ENCODE measurements at places on chromosomes 6 and 20.

DNA sequence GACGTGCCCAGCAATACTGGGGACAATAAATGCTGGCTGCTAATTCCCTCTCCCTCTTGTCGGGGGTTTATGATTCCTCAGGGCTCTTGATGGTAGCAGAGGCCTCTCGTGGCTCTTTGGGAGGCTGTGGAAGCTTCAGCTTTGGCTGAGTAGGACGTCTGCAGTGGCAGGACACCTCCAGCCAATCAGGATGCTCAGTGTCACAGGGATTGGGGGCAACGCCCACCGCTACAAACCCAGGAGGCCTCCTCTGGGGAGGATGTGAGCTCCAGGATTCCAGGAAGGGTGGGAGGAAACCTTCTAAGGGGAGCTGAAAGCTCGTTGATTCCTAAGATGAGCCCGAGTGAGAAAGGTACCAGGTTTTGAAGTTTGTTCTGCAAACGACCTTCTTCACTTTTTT, 19.4 kb downstream of the RSPO4 start:
- DNase-seq: no peak

GRCh38 chr6:70282312-70282918, 20.5 kb downstream of the COL9A1 start:
- DNase-seq: no peak

- no peak for DNase-seq
These were observed 505.3 kb downstream of the MMUT start for GRCh38 chr6:48957781-48958180.

- DNase-seq: no peak
These were observed 1467.0 kb upstream of the DEFB115 start for GRCh38 chr20:29790510-29790909.

GRCh38 chr6:25330796-25331685, 51.9 kb downstream of the CARMIL1 start:
- DNase-seq: no peak

DNA sequence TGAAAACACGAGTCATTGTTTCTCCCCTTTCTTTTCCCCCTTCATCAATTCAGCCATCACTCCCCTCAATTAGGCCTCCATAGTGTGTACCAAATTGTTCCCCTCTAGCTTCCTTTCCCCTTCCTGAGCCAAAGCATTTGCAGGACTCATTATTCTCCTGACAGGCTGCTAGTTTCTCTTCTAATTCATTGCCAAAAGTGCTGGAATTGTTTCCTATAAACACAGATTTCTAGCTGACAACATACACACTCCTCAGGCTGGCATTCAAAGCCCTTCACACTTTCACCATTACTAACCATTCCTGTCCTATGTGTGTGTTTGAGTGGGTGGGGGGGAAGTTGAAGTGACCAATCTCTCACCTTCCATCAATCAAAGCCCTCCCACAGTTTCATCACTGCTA, 444.2 kb upstream of the OPRM1 start:
- no peak for DNase-seq

DNA sequence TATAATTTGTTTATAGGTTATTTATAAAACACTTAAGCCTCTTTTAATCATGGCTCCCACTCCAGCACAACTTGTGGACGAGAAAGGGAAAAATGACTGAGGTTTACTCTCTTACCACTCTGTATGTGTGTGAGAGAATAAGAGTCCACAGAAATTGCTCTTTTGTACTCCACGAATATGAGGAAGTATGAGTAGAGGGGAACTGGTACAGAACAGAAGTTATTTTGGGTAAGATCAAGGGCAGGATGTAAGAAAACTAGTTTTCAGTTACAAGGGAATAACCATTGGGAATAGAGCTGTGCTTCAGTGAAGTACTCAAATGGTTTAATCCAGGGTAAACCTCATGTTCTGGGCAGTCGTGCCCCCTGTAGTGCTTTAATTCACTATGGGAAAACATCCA, 72.6 kb downstream of the REV3L start:
- no peak for DNase-seq

DNA sequence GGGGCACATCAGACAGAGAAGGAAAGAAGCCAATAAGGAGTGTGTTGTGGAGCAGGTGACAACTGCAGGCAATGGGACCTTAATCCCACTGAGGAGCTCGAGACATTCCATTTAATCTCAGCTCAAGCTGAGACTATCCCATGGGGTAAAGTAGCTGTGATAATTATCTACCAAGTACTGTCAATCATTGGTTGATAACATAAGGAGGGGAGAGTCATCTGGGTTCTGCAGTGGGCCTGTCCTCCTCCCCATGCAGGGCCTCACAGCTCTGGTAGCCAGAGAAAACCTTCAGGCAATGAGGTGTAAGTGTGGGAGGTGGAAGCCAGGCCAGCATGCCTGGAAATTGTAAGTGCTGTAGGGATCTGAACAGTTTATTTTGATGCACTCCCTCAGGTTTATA, 375.0 kb upstream of the ARID1B start:
- no peak for DNase-seq

DNA sequence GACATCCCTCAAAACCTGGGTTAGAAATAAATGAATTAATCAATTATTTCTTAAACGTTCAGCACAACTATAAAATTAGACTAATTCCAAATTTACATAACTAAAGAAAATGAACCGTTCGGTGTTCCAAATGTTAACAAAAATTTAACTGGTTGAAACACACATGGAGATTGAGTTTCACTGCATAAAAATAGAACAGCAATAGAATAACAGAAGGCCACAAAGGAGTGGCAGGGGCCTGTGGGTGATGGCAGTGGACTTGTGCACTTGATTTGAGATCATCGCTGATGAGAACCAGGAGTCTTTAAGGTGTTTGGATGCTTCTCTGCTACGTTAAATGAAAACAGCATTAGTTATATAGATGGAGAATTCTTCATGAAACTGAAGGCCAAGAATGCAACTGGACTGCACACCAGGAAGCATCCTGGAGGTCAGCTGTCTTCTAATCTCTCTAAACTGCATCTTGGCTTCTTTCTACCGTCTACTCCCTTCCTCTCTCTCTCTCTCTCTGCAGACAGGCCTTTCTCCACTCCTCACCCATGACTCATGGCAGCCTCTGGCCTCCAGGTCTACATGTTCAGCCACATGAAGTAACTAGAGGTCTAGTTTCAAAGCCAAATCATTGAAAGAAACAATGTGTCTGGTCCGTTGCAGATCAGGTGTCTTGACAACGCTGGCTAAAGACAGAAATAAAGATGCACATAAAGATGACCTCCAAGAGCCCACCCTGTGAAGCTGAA, 111.3 kb downstream of the SIM1 start:
- DNase-seq: no peak

DNA sequence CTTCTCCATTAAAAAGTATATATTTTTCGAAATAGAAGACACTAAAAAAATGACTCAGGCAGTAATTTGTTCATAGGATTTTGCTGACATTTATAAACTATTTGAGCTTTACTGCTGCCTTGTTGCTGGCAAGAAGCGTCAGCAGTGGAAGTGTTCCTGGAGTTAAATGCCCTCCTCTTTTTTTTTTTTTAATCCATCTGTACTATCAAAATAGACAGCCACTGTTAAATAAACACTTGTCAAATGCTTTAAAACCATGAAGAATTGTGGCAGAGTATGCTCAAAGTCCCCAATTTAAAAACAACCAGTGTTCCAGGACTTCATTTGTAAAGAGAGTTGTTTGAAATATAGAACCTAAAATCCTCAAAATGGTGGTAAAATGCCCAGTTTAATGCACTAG, 253.8 kb downstream of the NKAIN2 start:
- DNase-seq: no peak

DNA sequence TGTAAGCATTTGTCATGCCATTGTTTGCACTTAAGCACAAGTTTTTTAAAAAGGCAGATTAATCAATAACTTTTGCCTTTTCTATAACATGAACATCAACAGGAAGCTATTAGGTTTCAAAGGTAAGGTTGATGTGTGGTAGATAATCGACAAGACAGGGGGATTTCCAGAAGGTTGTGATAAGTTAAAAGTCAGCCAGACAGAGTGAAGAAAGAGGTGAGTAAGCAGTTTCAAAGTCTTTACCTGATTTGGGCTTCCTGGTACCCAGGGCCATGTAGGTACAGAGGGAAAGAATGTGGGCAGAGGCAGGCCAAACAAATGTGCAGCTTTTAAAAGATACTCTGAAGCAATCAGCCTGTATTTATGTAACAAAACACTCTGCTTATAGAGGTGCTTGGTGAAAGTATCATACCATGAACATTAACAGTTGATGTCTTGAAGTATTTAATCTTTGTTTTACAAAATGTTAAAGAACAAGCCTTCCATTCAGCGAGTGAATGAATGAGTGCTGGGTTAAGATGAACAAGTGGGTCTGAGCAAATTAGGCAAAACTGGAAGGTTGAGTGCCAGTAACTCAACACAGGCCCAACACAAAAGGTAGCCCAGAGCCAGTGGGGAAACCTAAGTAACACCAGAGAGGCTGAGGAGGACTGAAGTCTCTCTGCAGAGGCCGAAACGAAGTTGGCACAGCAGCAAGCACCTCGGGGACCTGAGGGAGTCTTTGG, 60.2 kb downstream of the LRRC1 start:
- DNase-seq: no peak

DNA sequence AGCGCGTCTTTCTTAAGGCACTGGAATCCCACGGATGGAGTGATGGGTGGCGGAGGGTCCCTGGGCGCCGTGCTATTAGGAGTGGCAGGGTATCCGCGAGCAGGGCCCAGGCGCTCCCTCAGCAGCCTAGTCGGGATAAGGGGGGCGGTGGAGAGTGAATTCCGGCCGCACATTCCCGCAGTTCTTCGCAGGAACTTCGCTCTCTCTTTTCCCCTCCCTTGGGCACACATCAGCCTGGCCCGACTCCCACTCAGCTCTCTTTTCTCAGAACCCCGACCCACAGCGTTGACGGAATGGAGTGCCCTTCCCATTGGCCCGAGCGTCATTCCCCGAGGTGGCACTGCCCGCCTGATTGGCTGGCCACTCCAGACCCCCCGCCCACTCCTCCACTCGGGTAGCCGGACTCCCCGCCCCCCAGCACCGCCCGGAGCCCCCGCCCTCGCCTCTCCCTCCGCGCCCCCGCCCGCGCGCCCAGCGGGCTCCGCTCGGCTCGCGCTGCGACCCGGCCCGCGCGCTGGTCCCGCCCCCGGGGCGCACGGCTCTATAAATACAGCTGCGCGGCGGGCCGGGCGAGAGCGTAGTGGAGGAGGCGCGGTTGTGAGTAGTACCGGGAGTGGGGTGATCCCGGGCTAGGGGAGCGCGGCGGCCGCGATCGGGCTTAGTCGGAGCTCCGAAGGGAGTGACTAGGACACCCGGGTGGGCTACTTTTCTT, at the start of gene ID4:
Gene ID4 (plus strand): TSS at position 572 of the 712 bp plus-strand sequence. CDS start 385 bp downstream, outside the sequence.
- DNase-seq: no peak

- DNase-seq: no peak
These were observed 96.6 kb downstream of the HAO1 start for GRCh38 chr20:7843613-7844012.

DNA sequence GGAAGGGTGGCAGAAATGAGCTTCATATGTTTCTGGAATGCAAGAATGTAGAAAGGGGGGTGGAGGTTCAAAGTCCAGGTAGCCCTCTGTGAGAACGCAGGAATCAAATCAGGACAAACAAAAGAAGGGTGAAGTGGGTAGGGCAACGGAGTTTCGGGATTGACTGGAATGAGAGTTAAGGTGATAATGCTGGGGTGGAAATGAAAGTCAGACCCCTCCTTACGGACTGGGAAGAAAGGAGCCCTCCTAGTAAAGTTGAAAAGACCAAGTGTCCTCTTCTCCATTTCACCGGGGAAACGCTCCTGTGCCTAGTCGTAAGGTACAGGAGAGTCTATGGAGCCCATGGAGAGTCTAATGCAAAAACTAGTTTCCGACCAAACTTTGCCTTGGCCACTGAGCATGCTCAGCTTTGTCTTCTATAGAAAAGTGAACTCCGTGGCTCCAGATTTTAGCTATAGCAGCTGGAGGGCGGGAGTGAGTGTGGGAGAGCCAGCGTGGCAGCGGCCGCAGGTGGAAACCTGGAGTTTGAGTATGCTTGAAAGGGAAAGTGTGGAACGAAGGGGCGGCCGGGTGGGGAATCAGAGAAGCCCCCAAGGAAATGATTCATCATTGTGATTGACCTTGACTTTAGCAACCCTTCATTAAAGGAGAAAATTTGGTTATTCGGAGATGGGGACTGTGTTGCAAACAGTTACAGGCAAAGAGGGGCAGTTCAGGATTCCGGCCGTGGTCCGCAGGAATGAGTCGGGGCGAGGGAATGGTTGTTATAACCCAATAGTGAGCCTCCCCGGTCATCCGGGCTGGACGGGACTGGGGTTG, 1.3 kb upstream of the LRRC1 start:
- DNase-seq: no peak

DNA sequence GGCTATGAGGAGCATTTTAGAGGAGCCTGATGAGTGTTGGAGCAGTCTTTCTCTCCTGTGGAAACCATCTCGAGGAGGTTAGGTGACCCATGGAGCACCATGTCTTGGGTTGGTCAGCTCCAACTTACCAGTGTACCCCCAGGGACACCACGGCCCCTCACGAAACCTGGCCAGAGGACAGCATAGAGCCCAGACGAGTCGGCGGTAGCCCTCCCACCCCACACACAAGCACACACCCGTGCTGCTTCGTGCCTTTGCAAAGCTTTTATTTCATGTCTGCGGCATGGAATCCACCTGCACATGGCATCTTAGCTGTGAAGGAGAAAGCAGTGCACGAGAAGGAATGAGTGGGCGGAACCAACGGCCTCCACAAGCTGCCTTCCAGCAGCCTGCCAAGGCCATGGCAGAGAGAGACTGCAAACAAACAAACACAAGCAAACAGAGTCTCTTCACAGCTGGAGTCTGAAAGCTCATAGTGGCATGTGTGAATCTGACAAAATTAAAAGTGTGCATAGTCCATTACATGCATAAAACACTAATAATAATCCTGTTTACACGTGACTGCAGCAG, 53.6 kb downstream of the EZR start:
- DNase-seq: no peak

GRCh38 chr6:128827675-128828464, 55.1 kb upstream of the LAMA2 start:
- DNase-seq: no peak

GRCh38 chr20:10719740-10720385, 46.1 kb upstream of the JAG1 start:
- DNase-seq: no peak

- no peak for DNase-seq
These were observed 20.7 kb upstream of the BCAS1 start for GRCh38 chr20:54091120-54091480.

GRCh38 chr20:57953638-57954037, 243.8 kb upstream of the PMEPA1 start:
- no peak for DNase-seq

DNA sequence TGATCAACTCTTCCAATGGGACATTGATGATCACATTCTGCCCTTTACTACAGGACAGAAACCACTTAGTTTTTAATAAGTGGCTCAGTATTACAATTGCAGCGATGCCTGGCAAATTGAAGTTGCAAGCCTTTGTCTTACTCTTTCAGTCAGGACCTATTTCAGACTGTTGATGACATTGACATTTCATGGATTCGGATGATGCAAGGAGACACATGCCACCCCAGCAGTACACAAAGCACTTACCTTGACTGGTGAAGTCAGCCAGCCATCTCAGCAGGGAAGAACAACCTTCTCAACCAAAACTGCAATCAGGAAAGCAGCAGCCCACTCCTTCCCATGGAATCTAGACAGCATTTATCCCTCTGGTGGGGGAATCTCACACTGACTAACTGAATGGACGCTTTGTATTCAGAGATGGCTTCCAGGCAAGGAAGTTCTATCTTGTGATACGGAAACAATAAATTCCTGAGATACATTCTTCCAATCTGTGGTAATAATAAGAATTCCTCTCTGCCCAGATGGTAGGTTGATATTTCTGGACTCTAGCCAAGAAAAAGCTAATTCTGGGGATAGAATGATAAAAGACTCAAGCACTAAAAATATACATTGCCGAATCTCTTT, 24.8 kb downstream of the NFYA start:
- no peak for DNase-seq

GRCh38 chr20:14418376-14418775, 81.0 kb upstream of the FLRT3 start:
- no peak for DNase-seq

All from stimulated activated CD4-positive, alpha-beta T cell treated with anti-CD3 and anti-CD28 coated beads, Interleukin-2, amount 100 ng/mL, for 4 hours (primary cell).